ENCODE measurements at places on chromosomes 12 and 14.

DNA sequence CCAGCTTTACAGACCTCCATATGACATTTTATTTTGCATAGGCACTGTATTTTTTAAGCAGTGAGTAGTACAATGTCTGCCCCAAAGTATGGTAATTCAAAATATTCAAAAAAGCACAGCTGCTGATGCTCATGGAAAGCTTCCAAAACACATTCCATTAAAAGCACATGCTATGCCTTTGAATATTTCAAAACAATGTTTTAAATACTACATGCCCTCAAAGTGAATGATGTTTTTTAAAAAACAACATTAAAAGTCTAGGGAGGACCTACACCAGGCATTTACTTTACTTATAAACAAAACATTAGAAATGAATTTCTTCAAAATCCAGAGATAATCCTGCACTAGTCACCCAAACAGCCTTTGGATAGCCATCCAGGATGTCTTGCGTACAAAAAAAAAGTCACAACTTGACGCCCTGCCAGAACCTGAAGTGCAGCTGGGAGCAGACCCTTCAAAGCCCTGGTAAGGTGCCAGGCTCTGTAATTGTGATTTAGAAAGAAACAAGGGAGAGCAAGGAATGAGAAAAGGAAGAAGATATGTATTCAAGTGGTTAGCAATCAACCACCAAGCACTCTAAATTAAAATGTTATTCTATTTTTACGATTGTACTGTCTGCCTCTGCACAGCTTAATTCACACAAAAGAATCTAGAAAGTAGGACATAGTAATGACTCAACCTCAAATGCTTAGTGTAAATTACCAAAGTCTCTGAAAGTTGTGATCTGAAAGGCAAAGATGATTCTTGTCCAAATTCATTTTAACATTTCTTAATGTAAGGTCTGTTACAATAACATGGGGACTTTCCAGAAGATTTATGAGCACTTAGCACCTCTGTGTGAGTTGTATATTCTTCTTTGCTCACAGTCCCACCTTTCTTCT lies 31.9 kb downstream of the CEP83 start:
- DNase-seq = no peak

GRCh38 chr12:65889144-65889880 lies 65.0 kb downstream of the HMGA2 start:
- no peak for DNase-seq

GRCh38 chr12:47989666-47990065 lies 14.6 kb downstream of the COL2A1 start:
- no peak for DNase-seq

GRCh38 chr12:14367040-14367661 lies 1.7 kb downstream of the ATF7IP start:
- DNase-seq = no peak

DNA sequence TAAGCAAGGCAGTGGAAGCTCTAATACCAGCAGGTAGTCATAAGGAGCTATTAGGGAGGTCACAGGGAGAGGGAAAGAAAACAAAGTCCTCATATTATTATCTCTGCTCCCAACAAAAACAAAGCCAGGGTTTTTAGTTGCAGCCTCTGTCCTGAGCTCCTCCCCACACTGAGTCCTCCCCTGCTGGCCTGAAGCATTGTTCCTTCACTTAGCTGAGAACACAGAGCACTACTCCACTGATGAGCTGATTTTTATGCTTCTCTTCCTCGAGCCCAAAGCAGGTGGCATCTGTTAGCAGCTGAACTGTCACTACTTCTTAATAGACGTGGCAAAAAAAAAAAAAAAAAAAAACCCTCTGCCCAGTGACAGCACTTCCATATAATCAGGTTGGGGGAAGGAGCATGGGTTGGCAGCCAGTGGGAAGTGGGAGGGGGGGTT lies 10.5 kb upstream of the STAC3 start:
- no peak for DNase-seq

GRCh38 chr12:11719678-11720099 lies 70.2 kb downstream of the ETV6 start:
- peak; percentile 57 for DNase-seq

GRCh38 chr12:118188690-118189371 lies 52.9 kb downstream of the PEBP1 start:
- DNase-seq = no peak

DNA sequence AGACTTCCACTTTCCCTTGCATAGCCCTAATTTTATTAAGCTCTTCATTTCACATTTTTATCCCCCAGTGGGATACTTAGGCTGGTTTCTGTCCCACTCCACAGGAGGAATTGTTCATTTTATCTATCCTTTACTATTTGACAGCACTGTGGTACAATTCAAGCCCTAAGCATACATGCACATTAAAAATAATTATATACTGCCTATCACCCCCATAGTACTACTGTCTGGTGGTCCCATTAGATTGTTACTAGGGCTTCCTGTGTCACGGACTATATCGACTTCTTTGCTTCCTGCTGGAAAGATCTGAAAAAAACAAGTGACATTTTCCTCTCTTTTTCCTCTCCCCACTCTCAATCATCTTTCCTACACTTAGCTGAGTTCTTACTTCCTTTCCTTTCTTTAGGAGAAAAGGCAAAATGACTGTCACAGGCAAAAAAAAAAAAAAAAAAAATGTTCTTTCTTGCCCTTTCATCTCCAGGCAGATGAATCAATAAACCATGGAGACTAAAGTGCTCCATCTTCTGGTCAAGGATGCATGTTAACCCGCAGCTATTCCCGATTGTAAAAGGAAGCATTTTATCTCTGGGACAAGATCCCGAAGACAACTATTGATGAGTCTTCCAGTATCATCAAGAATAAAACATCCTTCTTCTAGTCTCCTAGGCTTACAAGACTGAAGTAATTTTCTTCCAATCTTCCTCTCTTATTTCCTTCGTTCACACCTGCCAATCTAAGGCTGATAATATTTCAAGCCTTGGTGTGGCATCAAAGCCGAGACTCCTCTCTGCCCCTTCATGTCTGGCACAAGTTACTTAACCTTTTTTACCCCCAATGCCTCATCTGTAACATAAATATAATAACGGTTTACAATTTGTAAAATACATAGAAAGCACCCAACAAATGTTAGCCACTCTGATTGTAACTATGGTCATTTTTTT lies 94.4 kb upstream of the PLEKHG7 start:
- DNase-seq = no peak

GRCh38 chr14:53062856-53063255 lies 90.3 kb downstream of the DDHD1 start:
- no peak for DNase-seq

DNA sequence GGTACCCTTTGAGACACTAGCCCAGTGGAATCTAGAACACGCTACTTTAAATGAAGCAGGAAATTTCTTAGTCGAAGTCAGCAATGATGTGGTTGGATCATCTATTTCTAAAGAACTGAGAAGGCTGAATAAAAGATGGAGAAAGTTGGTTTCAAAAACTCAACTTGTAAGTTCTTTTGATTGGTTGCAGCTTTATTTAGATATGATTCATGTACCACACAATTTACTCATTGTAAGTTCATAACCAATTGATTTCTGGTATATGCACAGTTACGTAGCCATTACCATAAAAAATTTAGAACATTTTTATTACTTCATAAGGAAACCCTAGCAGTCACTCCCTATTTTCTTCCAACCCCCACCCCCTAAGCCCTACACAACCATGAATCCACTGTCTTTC lies 129.8 kb downstream of the SYNE2 start:
- DNase-seq = no peak

- peak; percentile 81 for DNase-seq
Measured at GRCh38 chr12:113462117-113462774, 9.4 kb downstream of the LHX5 start.

DNA sequence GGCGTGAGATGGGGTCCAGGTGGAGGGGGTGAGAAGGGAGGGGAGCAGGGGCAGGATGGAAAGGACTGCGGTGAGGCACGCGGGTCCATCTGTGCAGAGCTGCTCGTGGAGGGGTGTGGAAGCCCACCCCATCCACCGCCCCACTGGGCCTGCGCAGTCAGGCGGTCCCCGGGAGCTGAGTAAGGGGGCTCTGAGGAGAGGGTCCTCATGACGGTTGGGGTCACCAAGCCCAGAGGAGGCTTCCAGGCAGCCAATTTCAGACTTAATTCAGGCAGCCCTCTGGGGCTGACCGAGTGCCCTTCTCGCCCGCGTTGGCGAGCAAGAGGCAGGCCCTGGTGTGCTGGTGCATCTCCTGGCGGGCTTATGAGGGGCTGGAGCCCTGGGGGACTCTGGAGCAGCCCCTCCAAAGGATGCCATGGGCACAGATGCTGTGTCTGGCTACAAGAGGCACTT lies 115.5 kb downstream of the KIF26A start:
- DNase-seq = no peak

DNA sequence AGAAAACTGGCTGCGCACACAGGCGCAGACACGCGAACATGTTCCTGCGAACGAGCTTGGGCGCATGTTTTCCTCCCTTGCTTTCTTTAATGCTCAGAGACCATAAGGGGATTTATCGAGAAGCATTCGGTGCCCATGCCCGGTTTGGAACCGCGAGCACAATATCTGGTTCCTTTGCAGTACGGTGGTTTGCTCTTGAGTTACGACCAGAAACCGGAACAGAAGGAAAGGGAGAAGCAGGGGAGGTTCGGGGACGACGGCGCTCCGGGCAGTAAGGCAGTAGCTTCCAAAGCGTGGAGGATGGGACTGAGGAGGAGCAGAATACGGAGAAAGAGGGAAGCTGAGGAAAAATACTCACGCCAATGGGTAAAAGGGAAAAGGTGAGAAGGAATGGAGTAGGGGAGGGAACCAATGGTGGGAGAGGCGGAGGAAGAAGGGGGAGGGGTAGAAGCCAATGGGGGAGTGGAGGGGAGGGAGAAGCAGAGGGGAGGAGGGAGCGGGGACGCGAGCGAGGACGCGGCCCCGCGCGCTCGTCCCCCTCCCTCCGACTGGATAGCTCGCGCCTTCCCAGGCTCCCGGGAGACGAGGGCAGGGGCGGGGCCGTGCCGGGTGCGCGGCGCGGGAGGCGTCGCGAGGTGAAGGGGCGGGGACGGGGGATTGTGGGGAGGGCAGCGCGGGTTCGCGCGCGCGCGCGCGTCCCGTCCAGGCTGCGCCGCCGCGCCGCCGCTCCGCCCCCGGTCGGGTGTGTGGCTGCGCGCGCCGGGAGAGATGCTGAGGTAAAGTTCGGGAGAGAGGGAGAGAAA lies 625 bp upstream of the ARHGAP5 start:
- DNase-seq = peak; percentile 85

DNA sequence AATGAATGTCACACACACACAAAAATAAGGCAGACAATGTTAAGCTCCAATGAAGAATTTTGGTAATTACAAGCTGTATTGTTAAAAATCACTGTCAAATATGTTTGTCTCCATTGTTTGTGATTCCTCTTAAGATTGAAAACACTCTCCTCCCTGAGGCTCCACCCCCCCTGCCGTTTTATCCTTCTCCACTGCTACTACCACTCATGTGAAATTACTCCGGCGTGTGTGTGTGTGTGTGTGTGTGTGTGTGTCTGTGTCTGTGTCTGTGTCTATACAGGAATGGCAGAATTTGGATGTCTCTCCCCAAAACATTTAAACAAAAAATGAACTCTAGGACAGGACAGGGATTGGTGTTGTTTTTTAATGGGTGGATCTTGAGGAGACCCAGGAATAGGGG lies 365.1 kb upstream of the DIO2 start:
- DNase-seq = no peak

All from activated naive CD8-positive, alpha-beta T cell treated with anti-CD3 and anti-CD28 coated beads, Interleukin-2, amount 50 U/mL, for 24 hours (primary cell).